NB4 (cell line): ENCODE measurements at places on chromosomes 1 and 21.
A peak's percentile ranks its signal among the peaks of the same experiment; 100 is the strongest.

- DNase-seq = no peak
Measured at GRCh38 chr1:61171346-61171745, 89.0 kb downstream of the NFIA start.

DNA sequence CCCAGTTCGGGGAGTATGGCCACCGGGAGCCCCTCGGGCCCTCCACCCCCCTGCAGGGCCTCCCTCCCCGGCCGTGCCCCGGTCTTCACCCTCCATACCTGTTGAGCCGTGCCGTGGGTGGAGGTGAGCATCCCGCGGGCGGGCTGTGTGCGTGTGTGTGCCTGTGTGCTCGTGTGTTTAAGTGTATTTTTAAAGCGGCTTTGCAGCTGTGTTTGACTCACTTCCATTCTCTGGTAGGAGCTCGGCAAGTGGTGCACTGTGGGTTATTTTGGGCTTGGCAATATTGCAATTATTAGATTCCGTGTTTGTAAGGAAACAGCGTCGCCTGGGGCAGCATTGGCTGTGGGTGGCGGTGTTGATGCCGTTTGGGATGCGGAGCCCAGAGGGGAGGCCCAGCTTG is 20.3 kb upstream of the PLCH2 start:
- peak; percentile 35 for DNase-seq

DNA sequence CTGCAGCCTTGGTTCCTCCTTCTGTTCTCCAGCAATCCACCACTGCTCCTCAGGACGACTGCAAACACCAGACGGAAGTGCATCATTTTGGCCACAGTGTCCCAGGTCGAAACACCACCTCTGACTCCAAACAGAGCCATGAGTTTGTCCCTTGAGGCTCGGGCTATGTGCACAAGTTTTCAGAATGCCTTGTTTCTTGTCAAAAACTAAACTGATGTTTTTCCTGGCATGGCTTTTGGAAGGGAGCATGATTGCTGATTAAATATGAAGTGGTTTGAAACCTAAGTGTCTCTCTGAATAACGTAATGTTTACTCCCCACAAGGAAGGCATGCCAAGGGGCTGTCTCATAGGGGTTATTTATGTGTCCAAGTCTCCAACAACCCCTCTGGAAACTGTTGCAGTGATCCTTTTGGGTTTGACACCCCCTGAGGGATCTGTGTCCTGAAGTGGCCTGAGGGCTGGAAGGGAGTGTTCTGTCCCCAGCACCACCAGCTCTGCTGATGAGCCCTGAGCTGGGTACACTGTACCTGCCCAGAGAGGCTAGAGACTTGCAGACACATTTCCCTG is 132.7 kb downstream of the PLPP3 start:
- DNase-seq = no peak

DNA sequence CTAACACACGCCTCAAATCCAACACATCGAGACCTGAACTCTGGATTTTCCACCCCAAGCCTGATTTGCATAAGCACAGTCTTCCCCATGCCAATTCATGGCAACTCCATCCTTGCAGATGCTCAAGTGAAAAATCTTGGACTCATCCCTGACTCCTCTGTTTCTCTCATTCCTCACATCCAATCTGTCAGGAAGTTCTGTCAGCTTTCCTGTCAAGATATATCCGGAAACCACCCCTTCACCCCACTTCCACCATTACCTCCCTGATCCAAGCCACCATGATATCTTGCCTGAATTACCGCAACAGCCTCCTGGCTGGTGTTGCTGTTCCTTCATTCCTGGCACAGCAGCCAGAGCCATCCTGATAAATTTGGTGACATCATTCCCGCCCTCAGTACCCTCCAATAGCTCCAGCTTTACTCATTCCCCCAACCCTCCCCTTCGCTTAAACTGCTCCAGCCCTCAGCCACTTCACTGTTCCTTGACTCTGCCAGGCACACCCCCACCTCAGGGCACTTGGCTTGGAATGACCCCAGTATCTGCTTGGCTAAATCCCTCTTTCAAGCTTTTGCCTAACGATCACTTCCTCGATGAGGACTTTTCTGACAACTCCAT is 17.4 kb downstream of the TCEA3 start:
- no peak for DNase-seq

DNA sequence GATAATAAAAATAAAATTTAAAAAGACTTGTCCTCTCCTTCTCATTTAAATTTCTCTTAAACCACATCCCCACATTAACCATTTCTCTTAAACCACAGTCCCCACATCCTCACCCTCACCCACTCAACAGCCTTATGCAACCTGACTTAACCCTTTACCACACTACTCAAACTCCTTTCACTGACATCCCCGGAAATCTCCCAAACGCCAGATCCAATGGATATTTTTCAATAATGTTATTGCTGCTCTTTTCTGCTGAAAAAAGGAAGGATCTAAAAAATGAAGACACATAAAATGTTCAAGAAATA is 54.2 kb upstream of the EEIG2 start:
- DNase-seq = peak; percentile 84

GRCh38 chr1:227396539-227397353 is 78.5 kb upstream of the CDC42BPA start:
- DNase-seq = no peak
